Neural cell (in vitro differentiated cells): ENCODE measurements at places on chromosomes 3 and 15. TPM values are rescaled to one million over a fixed set of nuclear protein-coding genes. Genes with fewer than 3 reads are reported as not detected.

The MIX23 gene
- 40.8 and 87.3 TPM in 2 replicates for polyA plus RNA-seq

The ISG20 gene
- 0.88 and 5.9 TPM in 2 replicates for polyA plus RNA-seq

The SLC15A2 gene
- 1.6 TPM in 2 replicates for polyA plus RNA-seq

The GOLGA8S gene
- not detected in 2 replicates for polyA plus RNA-seq

The CYP1A2 gene
- polyA plus RNA-seq = not detected in 2 replicates

The SLCO2A1 gene
- not detected in 2 replicates for polyA plus RNA-seq

The CYP19A1 gene
- polyA plus RNA-seq = not detected in 2 replicates

The RASL12 gene
- polyA plus RNA-seq = not detected in 2 replicates

The TFDP2 gene
- polyA plus RNA-seq = 17.0 and 28.2 TPM in 2 replicates

The UTS2B gene
- polyA plus RNA-seq = 0.46 TPM in 1 of 2 replicates, not detected in the other

The STAG1 gene
- polyA plus RNA-seq = 29.7 and 30.8 TPM in 2 replicates

The RARB gene
- 10.3 and 13.2 TPM in 2 replicates for polyA plus RNA-seq

The SLC22A14 gene
- polyA plus RNA-seq = 0.16 and 0.25 TPM in 2 replicates

The ASB14 gene
- 0.51 TPM in 1 of 2 replicates, not detected in the other for polyA plus RNA-seq

The QARS1 gene
- 174 and 212 TPM in 2 replicates for polyA plus RNA-seq

The ROPN1 gene
- polyA plus RNA-seq = not detected in 2 replicates
